ENCODE measurements at places on chromosomes 1 and 21. TPM values are rescaled to one million over a fixed set of nuclear protein-coding genes. Genes with fewer than 3 reads are reported as not detected.

DNA sequence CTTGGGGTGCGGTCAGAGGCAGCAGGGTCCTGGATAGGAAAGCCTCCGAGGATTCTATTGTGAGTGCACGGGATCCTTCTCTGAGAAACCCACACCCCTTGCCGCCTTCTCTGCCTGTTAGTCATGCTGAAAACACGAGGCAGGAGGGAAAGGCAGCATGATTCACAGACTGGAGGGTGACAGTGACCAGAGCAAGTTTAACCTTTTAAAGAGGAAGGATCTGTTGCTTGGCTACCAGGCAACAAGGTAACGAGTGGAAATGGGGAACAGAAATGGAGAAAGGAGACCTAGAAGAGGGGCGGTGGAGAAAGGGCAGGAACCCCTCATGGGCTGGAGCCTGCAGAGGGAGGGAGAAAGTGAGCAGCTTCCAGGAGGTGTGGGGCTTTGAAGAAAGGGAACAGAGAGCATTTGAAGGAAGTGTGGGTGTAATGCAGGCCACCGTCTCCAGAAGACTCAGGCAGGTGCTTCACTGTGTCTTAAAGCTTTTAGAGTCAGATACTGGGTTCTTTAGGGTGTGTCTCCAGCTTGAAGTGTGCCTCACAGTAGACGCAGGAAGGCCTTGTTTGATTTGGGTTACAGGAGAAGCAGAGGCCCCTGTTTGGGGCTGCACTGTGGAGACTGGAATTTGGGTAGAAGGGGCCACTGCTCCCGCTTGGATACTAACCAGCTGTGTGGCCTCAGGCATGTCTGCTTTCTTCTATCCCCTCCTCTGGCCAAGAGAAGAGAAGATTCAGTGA, 19.1 kb downstream of the OPTC start:
- peak; percentile 94 for DNase-seq

DNA sequence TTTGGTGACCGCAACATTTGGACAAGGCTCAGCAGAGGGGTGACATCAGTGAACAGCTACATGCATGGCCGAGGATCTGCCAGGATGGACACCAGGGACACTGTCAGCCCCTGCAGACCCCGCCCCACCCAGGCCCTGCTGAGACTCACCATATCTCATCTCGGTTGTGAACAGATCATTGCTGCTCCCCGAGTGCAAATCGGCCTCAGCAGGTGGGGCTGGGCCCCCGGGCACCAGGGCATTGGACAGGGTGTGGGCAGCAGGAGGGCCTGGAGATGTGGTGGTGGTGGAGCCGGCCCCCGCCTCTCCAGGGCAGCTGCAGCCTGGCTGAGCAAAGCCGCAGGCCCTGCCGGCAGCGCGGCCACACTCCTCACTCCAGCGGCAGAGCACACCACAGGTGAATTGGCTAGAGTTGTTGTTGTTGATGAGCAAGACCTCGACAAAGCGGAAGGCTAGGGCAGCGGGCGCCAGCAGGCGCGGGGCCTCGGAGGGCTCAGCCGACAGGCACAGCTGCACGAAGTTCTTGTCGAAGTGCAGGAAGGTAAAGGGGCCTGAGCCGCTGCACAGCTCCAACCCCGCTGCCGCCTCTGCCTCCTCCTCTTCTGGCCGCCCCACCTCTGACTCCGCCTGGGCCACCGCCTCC, 8.2 kb downstream of the ADGRB2 start:
- no peak for DNase-seq

The DDX20 gene
- total RNA-seq, result 28.1 TPM

DNA sequence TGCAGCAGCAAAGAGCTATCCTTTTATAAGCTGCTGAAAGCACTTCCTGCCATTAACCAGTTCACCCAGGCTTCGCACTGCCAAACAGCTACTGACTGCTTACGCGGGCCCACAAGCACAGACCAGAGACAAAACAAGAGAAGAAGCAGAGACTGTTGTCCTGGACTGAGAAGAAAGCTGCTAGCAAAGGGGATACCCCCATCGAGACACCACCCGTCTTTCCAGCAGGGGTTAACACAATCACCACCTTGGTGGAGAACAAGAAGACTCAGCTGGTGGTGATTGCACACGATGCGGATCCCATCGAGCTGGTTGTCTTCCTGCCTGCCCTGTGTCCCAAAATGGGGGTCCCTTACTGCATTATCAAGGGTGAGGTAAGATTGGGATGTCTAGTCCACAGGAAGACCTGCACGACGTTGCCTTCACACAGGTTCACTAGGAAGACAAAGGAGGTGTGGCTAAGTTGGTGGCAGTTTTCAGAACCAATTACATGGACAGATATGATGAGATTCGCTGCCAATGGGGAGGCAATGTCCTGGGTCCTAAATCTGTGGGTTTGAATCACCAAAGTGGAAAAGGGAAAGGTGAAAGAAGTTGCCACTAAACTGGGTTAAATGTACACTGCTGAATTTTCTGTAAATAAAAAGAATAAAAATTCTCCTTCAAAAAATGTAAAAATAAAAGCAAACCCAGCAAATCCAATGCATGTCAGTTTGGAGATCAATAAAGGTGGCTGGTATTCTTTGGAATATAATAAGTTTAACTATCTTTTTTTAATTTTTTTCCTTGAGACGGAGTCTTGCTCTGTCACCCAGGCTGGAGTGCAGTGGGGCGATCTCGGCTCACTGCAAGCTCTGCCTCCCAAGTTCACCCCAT, 1.2 kb downstream of the FMO5 start:
- no peak for DNase-seq

- DNase-seq, result no peak
Measured at GRCh38 chr21:21076491-21076890, 78.3 kb downstream of the NCAM2 start.

DNA sequence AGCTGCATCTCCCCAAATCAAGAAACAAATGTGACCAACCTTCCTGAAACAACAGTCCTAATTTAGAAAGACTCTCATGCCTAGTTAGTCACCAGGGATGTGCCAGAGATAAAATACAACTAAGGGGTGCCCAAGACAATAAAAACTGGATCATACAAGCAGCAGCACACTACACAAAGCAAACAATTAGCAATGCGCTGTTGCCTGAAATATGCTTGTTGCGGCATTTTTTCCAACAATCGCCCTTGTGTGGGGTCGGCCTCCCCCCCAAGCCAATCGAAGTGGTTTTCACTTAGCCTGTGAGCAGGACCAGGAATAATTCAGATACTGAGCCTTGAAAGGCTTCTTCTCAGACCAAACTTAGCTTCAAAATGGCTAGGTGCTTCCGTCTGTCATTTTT, 1.4 kb upstream of the STMN1 start:
- DNase-seq, result no peak

DNA sequence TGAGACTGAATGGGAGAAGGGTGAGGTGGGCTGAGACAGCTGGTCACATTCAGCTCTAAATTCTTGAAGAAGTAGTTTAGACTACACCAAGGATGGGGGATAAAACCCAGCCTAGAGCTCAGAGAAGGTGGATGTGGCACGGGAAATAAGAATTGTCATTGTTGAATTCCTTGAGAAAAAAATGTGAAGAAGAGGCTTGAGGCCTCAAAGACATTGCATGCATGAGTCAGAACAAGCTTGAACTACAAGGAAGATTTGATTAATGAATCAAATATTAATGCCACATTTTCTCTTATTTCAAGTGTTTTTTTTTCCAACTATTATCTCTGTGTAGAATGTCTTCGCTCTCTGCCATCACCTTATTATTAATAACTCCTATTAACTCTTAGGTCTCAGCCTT, 58.9 kb downstream of the MAP3K7CL start:
- DNase-seq, result no peak

GRCh38 chr21:14962217-14962616, 102.6 kb downstream of the NRIP1 start:
- no peak for DNase-seq
